NCI-H187 (cell line): ENCODE measurements at places on chromosomes 3 and 15.
A peak's percentile ranks its signal among the peaks of the same experiment; 100 is the strongest.

DNA sequence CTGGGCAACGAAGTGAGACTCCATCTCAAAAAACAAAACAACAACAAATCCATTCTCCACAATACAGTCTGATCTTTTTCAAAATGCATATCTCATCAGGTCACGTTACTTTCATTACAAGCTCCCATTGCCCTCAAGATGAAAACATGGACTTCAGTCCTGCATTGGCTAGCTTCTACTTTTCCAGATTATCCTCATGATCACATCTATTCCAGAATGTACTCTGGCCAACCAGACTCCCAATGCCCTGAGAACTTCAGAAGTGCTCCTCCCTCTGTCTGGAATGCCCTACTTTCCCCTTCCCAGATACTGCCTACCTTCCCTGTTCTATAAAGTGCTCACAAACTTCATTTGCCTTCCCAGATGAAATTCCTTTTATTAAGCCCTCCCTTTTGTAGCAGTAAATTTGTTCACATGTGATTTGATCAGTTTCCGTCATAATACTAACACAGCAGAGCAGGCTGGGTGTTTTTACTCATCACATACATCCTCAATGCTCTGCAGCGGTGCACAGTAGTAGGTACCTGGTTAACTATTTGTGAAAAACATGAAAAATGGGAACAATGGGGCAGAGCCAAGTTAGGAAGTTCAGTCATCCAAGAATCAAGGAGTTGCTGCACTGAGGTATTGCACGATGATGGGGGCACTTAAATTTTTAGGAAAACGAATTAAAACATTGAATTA lies 5.3 kb downstream of the RPL22L1 start:
- DNase-seq, result no peak

DNA sequence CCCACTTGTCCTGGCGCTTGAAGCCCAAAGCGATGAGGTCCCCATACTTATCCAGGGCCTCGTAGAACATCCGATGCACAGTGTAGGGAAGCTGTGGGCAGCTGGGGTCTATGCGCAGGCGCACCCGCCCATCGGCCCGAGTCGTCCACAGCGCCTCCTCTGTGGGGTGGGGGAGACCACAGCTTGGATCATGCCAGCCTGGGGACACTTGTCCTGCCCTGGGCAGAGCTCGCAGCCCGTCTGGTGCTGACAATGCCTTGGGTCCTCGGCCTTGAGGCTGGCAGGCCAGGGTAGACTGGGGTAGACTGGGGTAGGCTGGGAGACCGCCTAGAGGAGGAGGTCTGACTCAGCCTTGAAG lies 39.8 kb downstream of the ACSBG1 start:
- DNase-seq, result no peak

GRCh38 chr15:48634893-48635292 lies 10.6 kb downstream of the FBN1 start:
- no peak for DNase-seq

GRCh38 chr3:44476181-44476611 lies 1.3 kb downstream of the ZNF445 start:
- no peak for DNase-seq

DNA sequence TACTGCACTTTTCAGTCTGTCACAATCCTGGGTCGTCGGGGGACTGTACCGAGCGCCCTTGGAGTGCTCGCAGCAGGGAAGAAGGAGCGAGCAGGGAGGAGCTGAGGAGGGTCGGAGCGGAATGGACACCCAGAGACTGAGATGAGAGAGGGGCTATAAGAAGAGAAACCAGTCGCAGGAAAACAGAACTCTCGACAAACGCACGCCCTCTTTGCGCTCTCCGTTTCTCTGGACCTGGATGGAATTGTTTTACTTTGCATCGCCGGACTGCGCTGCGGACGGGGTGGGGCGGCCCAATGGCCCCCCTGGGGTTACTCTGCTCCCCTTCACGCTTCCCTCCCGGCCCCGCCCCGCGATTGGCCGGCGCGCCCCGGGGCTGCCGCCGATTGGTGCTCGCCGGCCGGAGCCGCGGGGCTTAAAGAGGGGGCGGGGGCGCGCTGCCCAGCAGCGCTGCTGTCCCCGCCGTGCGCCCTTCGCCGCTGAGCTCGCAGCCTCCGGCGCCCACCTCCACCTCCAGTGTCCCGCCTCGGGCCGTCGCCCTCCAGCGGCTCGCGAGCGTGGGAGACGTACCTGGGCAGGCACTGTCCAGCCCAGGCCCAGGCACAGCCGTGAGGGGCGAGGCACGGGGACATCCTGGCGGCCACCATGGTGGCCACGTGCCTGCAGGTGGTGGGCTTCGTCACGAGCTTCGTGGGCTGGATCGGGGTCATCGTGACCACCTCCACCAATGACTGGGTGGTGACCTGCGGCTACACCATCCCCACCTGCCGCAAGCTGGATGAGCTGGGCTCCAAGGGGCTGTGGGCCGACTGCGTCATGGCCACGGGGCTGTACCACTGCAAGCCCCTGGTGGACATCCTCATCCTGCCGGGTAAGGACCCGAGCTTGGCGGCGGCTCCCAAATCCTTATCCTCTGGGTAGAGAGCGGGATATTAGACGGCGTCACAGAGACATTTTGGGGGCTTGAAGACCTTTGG lies at the start of gene CLDN11:
TSS of gene CLDN11 (plus strand) at position 447 of the 977 bp plus-strand sequence. CDS start at position 646, 199 bp downstream.
- peak; percentile 37 for DNase-seq

DNA sequence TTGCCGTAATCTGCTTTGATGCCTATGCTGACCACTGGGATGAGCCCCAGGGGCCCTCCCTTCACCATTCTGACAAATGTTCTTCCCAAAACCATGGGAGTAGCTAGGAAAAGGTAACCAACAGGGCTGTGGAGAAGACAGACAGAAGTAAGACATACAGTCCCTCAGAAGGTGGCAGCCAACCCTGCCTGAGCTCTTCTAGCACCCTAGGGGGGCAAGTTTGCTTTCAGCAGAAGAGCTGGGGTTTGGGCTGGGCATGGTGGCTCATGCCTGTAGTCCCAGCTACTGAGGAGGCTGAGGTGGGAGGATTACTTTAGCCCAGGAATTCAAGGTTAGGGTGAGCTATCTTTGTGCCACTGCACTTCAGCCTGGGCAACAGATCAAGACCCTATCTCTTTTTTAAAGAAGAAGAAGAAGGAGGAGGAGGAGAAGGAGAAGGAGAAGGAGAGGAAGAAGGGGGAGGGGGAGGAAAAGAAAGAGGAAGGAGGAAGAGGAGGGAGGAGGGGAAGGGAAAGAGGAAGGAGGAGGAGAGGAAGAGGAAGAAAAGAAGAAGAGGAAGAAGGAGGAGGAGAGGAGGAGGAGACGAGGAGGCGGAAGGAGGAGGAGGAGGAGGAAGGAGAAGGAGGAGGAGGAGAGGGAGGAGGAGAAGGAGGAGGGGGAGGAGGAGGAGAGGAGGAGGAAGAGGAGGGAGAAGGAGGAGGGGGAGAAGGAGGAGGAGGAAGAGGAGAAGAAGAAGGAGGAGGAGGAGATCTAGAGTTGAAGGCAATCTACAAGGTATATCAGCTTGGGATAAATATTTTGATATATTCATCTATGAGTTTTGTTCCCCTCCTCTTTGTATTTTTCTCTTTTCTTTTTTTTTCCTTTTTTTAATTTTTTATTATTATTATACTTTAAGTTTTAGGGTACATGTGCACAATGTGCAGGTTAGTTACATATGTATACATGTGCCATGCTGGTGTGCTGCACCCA lies 44.9 kb upstream of the ABHD2 start:
- no peak for DNase-seq

DNA sequence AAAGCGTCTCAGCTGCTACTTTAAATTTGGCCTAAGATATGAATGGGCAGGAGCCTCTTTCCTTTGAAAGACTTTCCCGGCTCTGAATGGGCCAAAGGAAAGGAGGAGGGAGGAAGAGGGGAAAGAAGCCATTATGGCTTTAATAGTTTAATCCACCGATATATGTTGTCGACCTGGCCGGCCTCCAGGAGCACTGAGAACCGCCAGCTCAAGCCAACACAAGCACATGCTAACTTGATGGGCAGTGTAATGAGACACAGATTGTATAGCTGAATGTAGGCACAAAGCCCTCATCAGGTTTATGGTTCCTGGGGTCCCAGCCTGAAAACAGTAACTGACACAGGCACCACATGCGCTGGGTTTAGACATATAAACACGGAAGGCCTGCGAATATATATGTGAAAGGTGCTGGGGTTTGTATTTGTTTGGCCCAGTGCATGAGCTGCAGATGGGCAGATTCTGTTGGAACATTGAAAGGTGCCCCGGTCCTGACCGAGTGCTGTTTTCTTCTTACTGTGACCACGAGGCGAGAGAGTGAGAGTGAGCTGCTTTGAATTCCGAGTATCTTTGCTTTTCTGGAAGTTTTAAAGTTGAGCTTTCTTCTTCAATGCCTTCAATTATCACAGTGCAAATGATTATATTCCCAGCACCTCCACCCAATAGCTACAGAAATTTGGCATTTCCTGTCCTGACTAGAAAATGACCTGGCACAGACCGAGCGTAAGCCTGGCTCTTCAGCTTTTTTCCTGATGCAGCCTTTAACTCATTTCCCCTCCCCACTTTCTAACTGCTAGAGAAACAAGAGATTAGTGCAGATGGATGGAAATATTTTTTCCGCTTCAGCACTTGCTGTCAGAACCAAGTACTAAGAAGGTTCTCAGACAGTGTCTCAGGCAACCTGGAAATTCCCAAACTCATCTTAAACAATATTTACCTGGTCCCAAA lies 267.3 kb downstream of the RORA start:
- no peak for DNase-seq

- DNase-seq, result no peak
These were observed 3.8 kb upstream of the KATNBL1 start for GRCh38 chr15:34213690-34214089.

- DNase-seq, result no peak
These were observed 87.7 kb downstream of the IL1RAP start for GRCh38 chr3:190601622-190602021.

GRCh38 chr3:38118421-38119247 lies 18.3 kb downstream of the ACAA1 start:
- no peak for DNase-seq

GRCh38 chr15:94579286-94579685 lies 347.9 kb downstream of the MCTP2 start:
- no peak for DNase-seq

DNA sequence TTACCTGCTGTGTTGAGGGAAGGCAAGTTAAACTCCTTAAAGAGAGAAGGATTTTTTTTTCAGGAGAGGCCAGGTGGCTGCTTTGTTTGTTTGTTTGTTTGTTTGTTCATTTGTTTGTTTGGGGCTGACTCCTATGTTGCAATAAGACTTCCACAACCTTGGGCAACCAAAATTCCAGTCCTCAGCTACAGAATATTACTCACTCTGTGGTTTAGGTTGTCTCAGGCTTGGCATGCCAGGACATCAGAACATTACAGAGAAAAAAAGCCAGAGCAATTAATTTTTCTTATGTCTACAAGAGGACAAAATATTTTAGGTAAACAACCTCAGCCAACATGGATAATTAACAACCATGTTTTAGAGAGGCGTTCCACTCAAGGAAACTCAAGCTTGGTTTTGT lies 156.7 kb upstream of the ATP11B start:
- DNase-seq, result no peak

DNA sequence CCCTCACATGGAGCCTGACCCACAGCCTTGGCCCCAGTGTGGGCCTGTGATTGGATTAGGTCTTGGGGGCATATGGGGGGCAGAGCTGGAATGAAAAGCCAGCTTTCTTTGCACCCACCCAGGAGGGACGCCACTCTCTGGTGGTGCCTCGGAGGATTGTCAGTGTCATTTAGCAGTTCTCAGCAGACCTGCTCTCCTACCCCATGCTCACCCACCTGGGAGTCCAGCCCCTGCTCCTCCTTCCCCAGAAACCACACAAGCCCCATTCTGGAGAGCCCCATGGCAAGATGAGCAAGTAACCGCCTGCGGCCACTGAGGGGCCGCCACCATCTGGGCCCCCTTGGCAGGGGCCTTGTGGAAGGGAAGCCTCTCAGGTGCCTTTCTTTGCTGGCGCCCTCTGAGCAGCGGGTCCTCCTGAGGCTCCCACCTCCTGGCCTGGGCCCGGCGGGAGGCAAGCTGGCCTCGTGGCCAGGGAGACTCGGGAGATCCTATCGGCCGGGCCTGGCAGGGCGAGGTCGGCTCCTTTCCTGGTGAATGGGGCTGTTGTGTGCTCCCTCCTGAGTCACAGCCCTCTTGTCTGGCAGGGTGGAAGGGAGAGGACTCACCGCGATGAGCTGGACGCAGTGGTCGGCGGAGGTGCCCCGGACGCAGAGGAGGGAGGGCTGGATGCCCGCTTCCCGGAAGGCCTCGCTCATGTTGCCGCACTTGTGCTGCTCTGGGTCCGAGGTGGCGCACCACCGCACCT lies 2.3 kb downstream of the MELTF start:
- DNase-seq, result no peak

- DNase-seq, result no peak
These were observed 2.9 kb downstream of the CADM2 start for GRCh38 chr3:84961521-84962255.

- DNase-seq, result no peak
These were observed 513.3 kb upstream of the CFAP20DC start for GRCh38 chr3:59563072-59563605.

DNA sequence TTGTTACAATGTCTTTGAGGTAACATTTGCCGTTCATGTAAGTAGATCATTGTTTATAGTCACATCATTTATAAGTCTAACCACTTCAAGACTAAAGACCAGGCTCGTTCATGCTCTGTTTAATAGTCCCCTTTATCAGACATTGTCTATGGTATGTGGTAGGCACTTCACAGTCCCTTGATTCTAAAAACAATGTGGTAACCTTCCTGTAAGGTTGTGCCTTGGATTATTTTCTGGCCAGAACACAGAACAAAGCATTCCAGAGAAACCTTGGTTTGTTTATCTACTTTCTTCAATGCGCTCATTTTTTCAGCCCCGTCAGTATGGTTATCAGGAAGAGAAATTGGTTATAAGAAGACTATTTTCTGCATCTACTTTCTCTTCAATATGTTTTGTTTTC lies 16.3 kb upstream of the ST3GAL6 start:
- DNase-seq, result no peak

GRCh38 chr3:120477781-120478180 lies 27.0 kb upstream of the FSTL1 start:
- no peak for DNase-seq

- peak; percentile 4 for DNase-seq
These were observed 194.4 kb upstream of the GBE1 start for GRCh38 chr3:81955878-81956277.

DNA sequence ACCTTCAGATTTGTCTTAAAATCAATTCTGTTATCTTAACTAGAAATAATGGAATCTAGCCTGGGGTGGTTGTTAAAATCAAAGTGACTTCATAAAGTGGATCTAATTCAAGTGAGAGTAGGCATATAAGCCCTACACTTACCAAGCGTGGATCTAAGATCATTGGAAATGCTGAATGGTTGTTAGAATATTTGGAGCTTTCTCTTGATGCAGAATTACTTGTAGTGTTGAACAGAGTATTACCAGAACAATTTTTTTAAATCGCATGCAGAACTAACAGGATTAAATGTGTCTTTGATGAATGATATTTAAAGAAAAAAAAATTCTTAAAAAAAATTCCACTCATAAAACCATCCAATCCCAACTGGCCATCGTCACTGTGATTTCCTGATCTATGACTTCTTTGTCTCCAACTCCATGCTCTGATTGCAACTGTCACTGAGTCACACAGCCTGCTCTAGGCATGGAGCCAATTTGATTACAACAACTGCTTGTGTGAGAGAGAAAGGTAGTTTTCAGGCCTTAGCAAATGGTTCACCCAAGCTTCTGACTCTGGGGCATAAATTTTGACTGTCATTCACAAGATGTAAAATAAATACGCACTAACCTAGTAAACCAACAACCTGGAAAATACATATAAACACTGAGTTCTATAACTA lies 25.9 kb upstream of the SPRED1 start:
- DNase-seq, result no peak

- no peak for DNase-seq
These were observed 55.3 kb downstream of the CDCP1 start for GRCh38 chr3:45090855-45091254.
